ENCODE measurements at places on chromosomes 13 and 19. TPM values are rescaled to one million over a fixed set of nuclear protein-coding genes. Genes with fewer than 3 reads are reported as not detected.

DNA sequence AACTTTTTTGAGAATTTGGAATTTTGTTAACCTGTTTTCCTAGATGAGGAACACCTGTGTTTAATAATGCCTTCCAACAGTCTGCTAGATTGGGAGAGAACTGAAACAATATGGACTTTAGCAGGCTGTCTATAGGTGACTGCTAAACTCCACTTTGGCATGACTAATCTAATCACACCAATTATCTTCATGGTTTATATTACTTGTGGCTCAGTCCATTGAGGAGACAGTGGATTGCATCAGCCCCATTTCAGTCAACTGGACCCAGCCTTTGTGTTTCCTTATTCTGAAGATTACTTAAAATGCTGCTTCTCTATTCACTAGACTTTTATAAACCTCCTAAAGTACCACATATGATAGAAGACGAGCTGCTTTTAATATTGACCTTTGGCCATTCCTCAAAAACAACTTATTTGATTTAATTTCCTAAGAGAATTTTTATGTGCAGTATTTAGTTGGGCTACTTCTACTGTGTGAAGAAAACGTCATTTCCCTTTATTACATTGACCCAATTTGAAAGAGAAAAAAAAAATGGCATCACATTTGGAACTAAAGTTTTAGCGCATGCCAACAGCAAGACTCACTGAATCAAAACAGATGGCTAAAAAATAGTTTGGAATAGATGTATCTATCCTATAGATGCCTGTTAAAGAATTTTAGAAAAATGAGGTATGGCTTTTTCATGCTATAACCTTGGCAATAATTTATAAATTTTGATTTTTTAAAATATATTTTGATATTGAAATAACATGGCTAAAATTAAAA is 295.8 kb downstream of the NDFIP2 start:
- no peak for DNase-seq

- no peak for DNase-seq
Measured at GRCh38 chr19:58083021-58083420, 15.0 kb downstream of the ZSCAN18 start.

DNA sequence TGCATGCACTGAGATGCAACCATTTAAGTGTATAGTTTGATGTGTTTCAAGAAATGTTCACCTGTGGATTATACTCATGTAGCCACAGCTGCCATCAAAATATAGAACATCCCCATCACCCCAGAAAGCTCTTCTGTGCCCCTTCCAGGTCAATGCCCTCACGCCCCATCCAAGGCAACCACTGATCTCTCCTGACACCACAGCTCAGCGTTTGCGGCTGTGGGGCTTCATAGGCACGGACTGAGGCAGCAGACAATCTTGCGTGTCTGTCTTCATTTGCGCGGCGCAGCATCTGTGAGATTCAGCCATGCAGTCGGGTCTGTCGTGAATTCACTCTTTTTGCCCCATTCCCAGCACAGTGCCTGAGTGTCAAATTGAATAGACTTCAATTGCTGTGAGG is 153.8 kb upstream of the UQCRFS1 start:
- DNase-seq, result no peak

DNA sequence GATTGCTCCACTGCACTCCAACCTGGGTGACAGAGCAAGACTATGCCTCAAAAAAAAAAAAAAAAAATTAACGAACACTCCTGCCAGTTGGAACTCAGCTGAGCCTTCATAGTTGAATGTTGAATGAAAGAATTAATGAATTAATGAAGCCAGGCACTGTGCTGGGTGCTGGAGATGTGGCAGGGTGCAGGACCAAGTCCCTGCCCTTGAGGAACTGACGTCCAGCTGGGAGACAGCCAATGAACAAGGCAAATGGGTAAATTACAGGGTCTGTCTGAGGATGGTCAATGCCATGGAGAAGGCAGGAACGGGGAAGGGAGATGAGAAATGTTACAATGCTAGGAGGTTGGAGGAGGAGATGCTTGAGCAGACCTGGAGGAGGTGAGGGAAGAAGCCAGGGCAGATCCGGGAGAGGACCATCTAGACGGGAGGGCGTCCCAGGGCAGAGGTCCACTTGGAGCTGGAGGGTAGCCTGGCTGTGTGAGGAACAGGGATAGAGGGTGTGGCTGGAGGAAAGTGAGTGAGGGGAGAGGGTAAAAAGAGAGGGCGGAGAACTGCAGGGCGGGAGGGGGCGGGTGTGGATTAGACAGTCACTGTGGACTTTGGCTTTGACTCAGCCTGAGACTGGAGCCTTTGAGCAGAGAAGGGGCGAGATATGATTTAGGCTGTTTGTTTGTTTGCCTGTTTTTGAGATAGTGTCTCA is 16.8 kb upstream of the IGSF23 start:
- no peak for DNase-seq

DNA sequence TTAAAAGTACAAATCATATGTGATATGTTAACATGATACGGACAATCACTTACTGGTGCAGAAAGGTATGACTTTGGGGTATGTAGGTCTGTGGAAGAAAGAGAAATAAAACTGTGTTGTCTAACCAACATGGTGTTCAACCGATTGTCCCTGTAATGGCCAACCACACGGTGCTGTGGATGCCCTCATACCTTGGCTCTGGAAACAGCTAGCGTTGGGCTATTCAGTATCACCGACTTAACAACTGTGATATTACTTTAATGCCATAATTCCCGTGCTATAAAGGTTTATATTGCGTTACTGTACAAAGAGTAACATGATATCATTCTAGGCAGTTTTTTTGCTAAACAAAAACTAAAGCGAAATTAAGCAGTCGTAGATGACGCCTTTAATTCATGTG is 448.3 kb downstream of the EFNB2 start:
- no peak for DNase-seq

GRCh38 chr13:98275681-98276171 is 98.7 kb upstream of the RNF113B start:
- no peak for DNase-seq

The TMEM150B gene
- polyA plus RNA-seq, result 0.68 TPM
